ENCODE measurements at places on chromosomes 16 and 17.

DNA sequence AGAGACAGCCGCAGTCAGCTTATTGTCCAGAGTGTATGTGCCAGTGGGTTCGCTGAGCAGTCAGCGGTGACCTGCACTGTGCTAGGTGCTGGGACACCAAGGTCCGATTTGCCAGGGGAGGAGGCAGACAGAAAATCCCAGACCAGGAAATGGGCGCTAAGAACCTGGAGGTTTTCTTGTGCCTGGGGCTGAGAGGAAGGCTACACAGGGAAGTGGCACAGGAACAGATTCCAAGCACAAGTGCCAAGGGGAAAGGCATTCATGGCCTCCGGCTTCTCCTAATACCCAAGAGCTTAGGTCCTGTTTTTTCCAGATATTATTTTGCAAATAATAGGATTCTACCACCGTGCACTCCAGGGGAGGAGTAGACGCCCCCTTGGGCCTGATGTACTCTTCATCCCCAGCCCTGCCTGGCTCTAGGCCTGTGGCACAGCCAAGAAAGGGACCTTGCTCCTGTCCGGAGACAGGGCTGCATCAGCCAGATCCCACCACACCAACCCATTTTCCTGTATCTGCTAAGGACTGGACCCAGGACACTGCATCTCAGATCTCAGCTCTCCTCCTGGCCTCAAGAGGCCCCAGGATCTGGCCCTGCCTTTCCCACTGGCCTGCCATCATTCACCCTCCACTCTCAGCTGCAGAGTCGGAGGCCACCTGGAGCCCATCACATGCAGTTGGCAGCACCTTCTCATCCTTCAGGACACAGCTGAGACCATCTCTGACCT lies 187.2 kb downstream of the NTN1 start:
- no peaks in the 10 kb centered on the region for H3K36me3 ChIP-seq
- no peaks in the 10 kb centered on the region for H3K4me1 ChIP-seq
- no peak for DNase-seq
- no peaks in the 10 kb centered on the region for H3K27me3 ChIP-seq
- H3K4me3 ChIP-seq: no peak overlapping the region
- no peak overlapping the region for H3K27ac ChIP-seq

DNA sequence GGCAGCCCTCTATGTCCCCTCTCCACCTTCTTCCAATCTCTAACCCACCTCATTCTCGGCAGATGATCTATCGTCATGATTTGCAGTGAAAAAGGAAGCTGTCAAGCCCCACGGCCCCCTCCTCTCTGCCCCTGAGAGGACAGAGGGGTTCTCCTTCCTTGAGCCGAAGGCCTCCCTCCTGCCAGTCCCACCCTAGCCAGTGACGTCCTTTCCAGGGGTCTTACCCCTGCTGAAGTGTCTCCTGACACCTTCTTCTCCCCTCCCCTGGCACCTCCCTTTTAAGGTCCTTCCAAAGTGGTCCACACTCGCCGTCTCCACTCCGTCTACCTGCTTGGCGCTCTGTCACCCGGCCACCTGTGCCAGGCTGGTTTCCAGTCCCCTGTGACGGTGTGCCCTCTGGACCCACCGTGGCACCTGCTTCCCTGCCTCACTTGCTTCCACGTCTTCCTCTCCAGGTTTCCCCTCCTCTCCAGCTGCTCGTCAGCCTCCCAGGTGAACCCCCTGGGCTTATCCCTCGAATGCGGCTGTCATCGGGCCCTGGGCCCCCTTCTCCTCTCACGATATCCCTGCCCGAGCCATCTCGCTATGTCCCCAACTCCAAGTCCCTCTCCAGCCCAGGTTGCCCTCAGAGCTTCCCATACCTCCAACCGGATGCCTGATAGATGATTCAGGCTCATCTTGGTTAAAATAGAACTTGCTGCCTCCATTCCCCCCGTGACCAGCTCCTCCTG lies 5.7 kb downstream of the CCDC102A start:
- DNase-seq: no peak
- no peak overlapping the region for H3K4me3 ChIP-seq
- H3K27ac ChIP-seq: no peak overlapping the region
- no peaks in the 10 kb centered on the region for H3K27me3 ChIP-seq
- H3K36me3 ChIP-seq: no peaks in the 10 kb centered on the region
- peaks cover 13% of the 10 kb centered on the region for H3K4me1 ChIP-seq

DNA sequence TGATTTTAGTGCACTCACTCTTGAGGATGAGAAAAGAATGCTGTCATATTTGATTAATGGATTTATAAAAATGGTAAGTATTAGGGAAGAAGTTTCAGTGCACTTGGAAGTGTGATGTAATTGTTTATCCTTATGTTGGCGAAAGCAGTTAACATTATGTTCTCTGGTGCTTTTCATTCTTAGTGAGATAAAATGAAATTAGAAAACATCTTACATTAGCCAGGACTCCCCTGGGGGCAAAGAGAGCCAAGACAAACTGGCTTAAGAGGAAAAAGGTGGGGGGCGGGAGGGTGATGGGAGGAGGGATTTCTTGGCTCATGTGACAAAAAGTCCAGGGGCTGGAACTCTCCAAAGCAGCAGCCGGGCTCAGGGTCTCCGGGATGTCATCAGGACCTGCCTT lies 73.2 kb downstream of the KNOP1 start:
- H3K4me3 ChIP-seq: no peak overlapping the region
- peaks cover 14% of the 10 kb centered on the region for H3K4me1 ChIP-seq
- no peaks in the 10 kb centered on the region for H3K36me3 ChIP-seq
- H3K27ac ChIP-seq: no peak overlapping the region
- no peaks in the 10 kb centered on the region for H3K27me3 ChIP-seq
- peak; percentile 17 for DNase-seq

DNA sequence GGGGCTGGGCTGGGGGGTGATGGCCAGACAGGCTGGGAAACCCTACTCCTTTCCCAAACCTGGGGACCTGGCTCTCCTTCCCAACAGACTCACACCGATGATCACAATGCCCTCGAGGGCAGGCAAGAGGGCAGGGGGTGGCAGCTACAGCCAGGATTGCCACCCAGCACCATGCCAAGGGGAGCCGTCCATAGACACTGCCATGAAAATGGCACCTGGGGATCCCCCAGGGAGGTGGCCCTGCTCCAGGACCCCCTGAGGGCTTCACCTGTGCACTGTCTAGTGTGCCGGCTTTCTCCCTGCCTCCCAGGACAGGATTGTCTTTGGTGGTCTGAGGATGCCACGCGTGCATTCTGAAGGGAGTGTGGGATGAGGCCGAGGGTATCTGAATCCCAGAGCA lies 24.6 kb downstream of the RPH3AL start:
- peaks cover 35% of the 10 kb centered on the region for H3K4me1 ChIP-seq
- H3K27me3 ChIP-seq: no peaks in the 10 kb centered on the region
- H3K36me3 ChIP-seq: no peaks in the 10 kb centered on the region
- no peak overlapping the region for H3K4me3 ChIP-seq
- H3K27ac ChIP-seq: no peak overlapping the region
- no peak for DNase-seq

DNA sequence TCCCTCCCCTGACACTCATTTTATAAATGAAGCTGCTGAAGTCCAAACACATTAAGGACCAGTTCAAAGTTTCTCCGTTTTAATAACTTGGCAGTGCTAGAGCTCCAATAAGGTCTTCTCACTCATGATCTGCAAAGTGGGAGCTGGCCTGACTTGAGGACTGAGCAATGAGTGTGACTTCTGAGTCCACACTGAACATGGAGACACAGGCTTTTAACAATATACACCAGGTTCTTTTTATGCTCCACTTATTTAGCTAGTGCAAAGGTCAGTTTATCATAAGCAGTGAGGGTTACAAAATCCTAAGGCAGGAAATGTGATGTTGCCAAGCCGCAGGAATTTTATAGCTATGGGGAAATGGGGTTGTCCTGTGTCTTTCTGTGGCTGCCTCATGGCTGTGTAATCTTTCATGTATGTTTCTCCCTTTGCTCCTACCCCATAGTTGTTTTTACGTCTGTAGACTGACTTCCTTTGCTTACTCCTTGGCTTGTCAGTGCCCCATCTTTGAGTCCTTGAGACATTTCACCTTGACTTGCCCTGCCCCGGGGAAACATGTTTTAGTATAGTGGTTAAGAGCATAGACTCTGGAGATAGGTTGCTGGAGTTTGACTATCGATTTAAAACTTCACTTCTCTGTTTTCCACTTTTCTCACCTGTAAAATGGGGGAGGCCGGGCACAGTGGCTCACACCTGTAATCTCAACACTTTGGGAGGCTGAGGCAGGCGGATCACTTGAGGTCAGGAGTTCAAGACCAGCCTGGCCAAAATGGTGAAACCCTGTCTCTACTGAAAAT lies 12.2 kb upstream of the MMD start:
- H3K36me3 ChIP-seq: no peaks in the 10 kb centered on the region
- H3K4me1 ChIP-seq: peaks cover 25% of the 10 kb centered on the region
- H3K27me3 ChIP-seq: no peaks in the 10 kb centered on the region
- H3K27ac ChIP-seq: peak overlapping the region; percentile 54

DNA sequence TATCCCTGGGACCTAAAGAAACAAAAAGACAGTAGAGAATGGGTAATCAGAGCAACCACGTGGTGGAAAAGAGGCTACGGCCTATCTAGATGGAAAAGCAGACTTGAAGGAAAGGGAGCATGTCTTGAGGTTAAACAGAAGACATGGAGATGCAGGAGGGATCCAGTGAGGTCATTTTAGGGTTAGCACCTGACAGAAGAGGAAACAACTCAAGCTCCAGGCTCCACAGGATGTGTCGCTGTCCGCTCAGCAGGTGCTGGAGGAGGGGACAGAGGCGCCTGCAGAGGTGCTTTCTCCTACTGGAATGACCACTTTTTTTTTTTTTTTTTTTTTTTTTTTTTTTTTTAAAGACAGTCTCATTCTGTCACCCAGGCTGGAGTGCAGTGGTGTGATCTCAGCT lies 47.5 kb upstream of the CLEC3A start:
- DNase-seq: no peak
- no peaks in the 10 kb centered on the region for H3K4me1 ChIP-seq
- H3K27me3 ChIP-seq: no peaks in the 10 kb centered on the region
- no peak overlapping the region for H3K27ac ChIP-seq
- H3K36me3 ChIP-seq: no peaks in the 10 kb centered on the region

- no peaks in the 10 kb centered on the region for H3K27me3 ChIP-seq
- no peak for DNase-seq
- peaks cover 35% of the 10 kb centered on the region for H3K4me1 ChIP-seq
- no peaks in the 10 kb centered on the region for H3K36me3 ChIP-seq
- no peak overlapping the region for H3K4me3 ChIP-seq
Observed at GRCh38 chr17:74978240-74978639, 5.7 kb upstream of the HID1 start.

DNA sequence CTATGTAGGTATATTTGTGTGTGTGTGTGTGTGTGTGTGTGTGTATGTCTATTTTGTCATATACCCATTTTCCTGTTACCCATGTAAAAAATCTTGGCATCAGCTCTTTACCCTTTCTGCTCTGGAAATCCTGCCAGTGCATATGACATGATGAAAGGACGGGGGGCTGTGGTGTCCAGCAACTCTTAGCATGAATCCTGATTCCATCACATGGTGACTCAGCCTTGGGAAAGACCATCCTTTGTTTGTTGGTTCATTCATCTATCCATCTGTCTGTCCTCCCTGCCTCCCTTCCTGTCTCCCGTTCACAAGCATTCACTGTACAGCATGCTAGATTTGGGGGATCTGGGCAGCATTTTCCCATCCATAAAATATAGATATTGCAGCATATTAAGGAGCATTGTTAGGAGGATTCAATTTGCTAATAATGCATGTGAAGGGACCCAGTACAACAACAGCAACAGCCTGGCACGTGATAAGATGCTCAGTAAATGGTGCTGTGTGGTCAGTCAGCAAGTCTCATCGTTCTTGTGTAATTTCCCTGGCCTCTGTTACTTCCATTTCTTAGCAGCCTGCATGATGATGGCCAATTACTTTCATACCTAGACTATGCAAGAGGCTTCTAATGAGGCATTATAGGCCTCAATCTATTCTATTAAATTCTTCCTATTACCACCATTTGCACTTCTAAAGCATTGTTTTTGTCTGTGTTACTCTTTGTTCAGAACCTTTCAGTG lies 191.0 kb downstream of the PRKCA start:
- H3K4me1 ChIP-seq: peaks cover 3% of the 10 kb centered on the region
- no peaks in the 10 kb centered on the region for H3K36me3 ChIP-seq
- no peak for DNase-seq
- H3K4me3 ChIP-seq: no peak overlapping the region
- no peaks in the 10 kb centered on the region for H3K27me3 ChIP-seq

DNA sequence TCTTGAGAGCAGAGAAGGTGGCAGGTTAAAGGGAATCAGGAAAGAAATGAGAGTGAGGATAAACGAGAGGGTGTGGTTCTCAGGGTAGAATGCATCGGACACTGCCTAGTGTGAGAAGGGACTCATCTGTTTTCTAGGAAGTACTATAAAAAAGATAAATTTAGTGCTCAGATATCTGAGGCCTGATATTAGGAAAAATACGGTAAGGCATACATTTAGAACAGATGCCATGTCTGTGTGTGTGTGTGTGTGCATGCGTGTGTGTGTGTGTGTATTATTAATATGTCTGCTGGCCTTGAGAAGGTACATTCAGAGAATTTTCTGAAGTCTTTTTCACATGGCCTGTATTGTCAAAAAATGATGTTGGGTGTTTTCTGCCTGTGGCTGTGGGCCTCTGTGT lies 414.8 kb downstream of the MAF start:
- DNase-seq: no peak
- no peaks in the 10 kb centered on the region for H3K4me1 ChIP-seq
- H3K36me3 ChIP-seq: no peaks in the 10 kb centered on the region
- H3K4me3 ChIP-seq: no peak overlapping the region
- H3K27ac ChIP-seq: no peak overlapping the region
- H3K27me3 ChIP-seq: no peaks in the 10 kb centered on the region

GRCh38 chr17:80605326-80606066 lies 60.9 kb downstream of the RPTOR start:
- H3K27me3 ChIP-seq: no peaks in the 10 kb centered on the region
- no peak overlapping the region for H3K27ac ChIP-seq
- H3K36me3 ChIP-seq: no peaks in the 10 kb centered on the region
- no peaks in the 10 kb centered on the region for H3K4me1 ChIP-seq
- DNase-seq: no peak

- H3K4me1 ChIP-seq: peaks cover 10% of the 10 kb centered on the region
- H3K27ac ChIP-seq: no peak overlapping the region
- DNase-seq: no peak
- H3K36me3 ChIP-seq: no peaks in the 10 kb centered on the region
- no peak overlapping the region for H3K4me3 ChIP-seq
Observed at GRCh38 chr17:60594734-60595133, 5.3 kb upstream of the PPM1D start.

DNA sequence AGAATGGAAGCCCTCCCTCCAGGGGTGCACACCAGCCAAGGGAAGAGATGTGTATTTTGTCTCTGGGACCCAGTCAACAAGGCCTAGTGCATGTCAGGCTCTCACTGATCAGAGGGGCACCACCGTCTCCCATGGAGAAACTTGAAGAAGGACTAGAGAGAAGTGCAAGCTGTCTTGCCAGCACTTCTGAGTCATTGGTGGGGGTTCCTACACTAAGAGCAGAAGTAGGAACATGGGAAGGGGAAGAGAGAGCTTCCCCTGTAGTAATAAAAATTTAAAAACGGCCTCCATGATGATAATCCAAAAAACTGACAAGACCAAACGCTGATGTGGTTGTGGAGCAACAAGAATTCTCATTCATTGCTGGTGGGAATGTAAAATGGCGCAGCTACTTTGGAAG lies 46.3 kb downstream of the DYNLRB2 start:
- no peaks in the 10 kb centered on the region for H3K27me3 ChIP-seq
- no peak overlapping the region for H3K4me3 ChIP-seq
- H3K4me1 ChIP-seq: no peaks in the 10 kb centered on the region
- no peak overlapping the region for H3K27ac ChIP-seq

- H3K36me3 ChIP-seq: no peaks in the 10 kb centered on the region
- no peak for DNase-seq
- H3K27ac ChIP-seq: no peak overlapping the region
- peaks cover 40% of the 10 kb centered on the region for H3K4me1 ChIP-seq
- H3K4me3 ChIP-seq: no peak overlapping the region
- no peaks in the 10 kb centered on the region for H3K27me3 ChIP-seq
Observed at GRCh38 chr16:968620-969019, 2.2 kb downstream of the LMF1 start.

- no peak overlapping the region for H3K4me3 ChIP-seq
- no peak overlapping the region for H3K27ac ChIP-seq
- peak; percentile 90 for DNase-seq
- no peaks in the 10 kb centered on the region for H3K36me3 ChIP-seq
Observed at GRCh38 chr17:29615492-29616299, 7.0 kb downstream of the CORO6 start.
